ENCODE measurements at places on chromosomes 13 and 19.

DNA sequence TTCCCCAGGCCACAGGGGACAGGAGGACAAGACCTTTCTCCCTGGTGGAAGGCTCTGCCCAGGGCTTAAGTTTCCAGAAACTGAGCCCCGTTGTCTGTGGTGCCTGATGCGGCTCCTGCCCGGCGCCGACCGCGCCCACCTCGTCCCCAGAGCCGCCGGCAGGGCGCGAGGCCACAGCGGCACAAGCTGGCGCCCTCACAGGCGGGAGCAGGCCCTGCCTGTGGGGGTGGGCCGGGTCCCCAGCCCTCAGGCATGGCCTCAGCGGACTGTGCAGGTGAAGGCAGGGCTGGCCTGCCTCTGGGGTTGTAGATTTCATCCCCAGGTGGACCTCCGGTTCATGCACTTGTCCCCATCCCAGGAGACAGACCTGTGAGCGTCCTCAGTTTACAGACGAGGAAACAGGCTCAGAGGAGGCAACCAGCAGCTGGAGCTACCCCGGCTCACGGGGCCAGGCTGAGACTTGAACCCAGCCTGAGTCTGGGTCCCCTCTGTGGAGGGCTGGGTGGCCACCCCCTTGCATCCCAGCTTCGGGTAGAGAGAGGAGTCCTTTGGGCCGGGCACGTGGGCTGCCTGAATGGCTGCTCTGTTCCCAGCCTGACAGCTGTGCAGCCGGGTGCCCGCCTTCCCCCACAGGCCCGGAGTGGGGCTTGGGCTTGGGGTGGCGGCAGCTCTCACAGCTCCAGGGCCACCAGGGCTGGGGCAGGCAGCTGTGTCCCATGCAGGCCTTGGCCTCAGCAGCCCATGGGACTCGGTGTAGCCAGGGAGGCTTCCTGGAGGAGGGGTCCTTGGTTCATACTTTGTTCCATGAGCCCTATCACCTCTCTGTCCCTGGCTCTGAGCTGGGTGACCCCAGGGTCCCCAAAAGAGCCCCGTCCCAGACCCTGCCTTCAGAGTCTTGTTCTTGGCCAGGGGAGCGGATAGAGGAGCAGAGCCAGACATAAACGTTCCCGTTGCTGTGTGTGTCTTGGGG, 26.8 kb downstream of the PIAS4 start:
- no peak for DNase-seq

DNA sequence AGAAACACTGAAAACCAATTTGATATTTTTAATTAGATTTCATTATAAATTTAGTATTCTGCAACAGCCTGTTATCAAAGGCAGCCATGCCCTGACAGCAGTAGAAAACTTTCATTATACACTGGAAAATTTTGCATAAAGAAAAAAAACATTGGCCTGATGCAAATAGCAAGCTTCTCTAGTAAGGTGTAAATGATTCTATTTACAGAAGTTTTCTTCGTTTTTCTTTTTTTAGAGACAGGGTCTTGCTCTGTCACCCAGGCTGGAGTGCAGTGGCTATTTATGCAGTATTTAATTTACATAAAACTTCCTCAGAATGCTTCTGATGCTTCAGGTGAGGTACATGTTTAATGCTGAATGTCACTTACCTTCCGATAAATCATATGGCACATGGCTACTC, 67.0 kb downstream of the ABCC4 start:
- DNase-seq = no peak

GRCh38 chr19:49890349-49891311, 6.1 kb downstream of the IL4I1 start:
- no peak for DNase-seq

DNA sequence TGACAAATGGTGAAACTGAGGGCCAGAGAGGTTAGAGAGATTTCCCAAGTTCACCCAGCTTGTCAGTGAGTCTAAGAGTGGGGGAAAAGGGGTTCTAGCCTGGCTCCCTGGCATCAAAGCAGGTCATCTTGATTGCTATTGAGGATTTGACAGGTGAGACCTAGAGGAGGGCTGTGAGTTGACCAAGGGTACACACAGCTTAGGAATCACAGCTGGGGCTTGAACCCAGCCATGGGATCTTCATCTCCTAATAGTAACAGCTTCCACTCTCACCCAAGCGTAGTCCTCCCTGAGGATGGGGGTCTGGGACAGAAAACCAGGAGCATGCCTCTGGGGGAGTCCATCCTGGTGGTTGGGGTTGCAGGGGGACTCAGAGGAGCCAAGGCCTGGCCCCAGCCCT, 6.8 kb downstream of the CYP4F8 start:
- DNase-seq = no peak

GRCh38 chr19:1001538-1002166, 1.4 kb downstream of the GRIN3B start:
- DNase-seq = no peak

DNA sequence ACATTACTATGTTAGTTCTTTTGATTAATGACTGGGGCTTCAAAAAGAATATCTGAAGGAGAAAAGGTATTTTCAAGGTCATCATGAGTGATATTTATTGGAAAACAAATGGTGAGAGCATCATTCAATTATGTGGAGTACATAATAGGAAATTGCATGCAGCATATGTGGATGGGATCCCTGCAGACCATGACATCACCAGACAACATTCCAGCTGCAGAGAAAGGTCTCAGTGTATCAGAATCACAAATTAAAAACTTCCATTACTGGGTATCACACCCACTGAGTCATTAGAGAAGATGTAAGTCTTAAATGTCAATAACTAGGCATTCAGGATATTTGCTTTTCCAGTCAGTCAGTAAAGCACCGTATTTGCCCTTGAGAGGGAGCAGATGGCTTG, 574.4 kb upstream of the SLC10A2 start:
- no peak for DNase-seq

DNA sequence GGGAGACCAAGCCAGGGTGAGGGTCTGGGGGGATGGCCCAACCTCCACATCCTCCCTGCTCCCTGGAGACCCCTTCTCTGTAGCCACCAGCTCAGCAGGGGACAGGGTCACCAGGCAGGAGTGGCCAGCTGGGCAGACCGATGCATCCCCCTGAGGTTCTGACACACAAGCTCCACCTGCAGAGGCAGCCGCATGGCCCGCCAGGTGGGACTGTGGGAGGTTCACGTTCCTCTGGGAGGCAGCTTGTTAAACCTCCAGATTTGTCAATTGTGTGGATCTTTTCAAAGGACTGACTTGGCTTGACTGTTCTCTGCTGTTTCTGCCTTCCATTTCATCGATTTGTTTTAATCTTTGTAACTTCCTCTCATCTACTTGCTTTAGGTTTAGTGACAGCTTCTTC, 8.1 kb downstream of the POLRMT start:
- no peak for DNase-seq

GRCh38 chr13:98353750-98354149, 176.7 kb upstream of the RNF113B start:
- no peak for DNase-seq

DNA sequence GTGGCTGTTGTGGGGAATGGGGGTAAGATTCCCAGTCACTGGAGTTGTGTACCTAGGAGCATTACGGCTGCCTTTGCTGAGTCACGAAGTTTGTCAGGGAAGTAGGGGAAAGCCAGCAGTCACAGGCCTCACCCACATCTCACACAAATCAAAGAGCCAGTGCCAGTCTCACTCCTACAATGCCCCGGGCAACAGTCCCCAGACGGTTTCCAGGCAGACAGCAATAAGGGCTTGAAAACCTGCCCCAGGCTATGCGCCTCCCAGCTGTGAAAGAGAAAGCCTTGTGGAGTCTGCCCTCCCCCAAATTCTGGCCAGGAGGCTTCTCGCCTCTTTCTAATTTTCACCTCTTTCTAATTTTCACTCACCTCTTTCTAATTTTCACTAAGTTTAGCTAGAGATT, 142.3 kb upstream of the EDNRB start:
- no peak for DNase-seq

DNA sequence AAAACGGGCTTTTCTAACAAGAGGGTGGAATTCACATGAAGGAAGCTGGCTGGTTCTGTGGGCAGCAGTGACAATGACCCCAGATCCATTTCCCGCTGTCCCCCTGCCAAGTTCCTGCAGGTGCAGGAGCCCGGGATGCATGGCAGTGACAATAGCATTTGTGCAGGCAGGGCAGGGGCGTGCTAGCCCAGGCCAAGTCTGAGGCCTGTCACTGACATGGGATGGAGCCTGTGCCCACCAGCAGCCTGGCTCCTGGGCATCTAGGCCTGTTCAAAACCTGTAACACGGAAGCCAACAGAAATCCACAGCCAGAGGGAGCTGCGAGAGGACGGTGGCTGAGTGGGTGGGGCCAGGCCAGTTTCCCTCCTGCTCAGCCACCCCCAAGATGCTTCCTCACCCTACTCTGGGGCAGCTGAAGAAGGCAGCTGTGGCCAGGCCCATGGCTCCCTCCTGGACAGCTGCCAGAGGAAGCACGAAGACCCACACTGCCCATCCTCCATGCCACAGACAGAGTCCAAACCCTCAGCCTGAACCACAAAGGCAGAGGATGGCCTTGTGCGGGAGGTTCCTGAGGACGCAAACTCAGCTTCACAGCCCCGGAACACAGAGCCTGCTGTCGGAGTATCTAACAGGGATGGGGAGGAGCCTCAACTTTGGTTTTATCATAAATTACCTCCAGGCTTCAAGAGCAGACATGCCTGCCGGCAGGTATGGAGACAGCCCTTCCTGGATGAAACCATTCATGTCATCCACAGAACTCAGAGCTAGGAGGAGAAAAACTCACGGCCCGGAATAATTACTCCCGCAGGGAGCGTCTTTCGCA, 74.0 kb downstream of the CEBPG start:
- no peak for DNase-seq

DNA sequence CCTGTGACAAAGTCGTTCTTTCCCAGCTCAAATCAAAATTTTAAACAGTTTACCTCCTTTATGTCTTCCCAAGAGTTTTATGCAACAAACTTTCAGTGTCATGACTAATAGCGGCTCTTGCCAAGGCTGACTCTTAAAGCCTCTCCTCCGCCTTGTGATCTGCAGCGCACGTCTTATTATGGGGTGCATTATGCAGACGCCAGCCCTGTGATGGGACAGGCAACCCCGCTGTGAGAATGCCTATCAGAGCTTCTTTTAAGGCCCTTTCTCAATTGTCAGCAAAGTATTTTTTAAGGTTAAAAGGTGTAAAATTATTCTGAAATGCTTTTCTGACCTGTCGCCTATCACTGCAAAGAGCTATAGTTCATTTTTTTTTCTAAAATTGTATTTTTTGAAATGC, 152.8 kb downstream of the SOX1 start:
- DNase-seq = no peak

- peak; percentile 55 for DNase-seq
Observed at GRCh38 chr19:45613926-45614725, 12.1 kb upstream of the GPR4 start.

DNA sequence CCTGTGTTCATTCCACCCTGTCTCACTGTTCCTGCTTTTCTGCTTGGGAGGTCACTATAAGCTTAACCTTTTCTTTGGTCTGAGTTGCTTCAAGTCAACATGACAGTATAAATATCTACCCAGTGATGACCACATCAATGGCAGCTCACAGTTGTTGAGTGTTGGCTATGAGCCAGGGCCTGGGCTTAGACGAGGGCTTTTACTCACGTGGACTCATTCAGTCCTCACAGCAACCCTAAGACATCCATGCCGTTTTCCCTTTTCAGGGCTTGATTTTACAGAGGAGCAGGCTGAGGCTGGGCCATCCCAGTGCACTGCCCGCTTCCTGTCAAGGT, 10.2 kb upstream of the CCDC97 start:
- peak; percentile 80 for DNase-seq
